Hepatocyte (in vitro differentiated cells): ENCODE measurements at places on chromosomes 13 and 19. TPM values are rescaled to one million over a fixed set of nuclear protein-coding genes. Genes with fewer than 3 reads are reported as not detected.

Gene C2CD4C
- 1.9 and 3.4 TPM in 2 replicates for total RNA-seq

Gene SLITRK6
- total RNA-seq: 22.4 and 24.6 TPM in 2 replicates

Gene ZIC5
- total RNA-seq: 0.04 and 0.13 TPM in 2 replicates

Gene TBXA2R
- 0.12 and 0.70 TPM in 2 replicates for total RNA-seq

Gene UHRF1
- total RNA-seq: 5.1 and 9.9 TPM in 2 replicates

Gene CRX
- not detected in 2 replicates for total RNA-seq

Gene PRR19
- 0.24 and 2.2 TPM in 2 replicates for total RNA-seq

Gene ZNF235
- 5.6 and 10.1 TPM in 2 replicates for total RNA-seq

Gene NCR1
- total RNA-seq: 0.44 TPM in 1 of 2 replicates, not detected in the other

Gene C19orf33
- 126 and 153 TPM in 2 replicates for total RNA-seq
